ENCODE measurements at places on chromosomes 7 and 10.
A peak's percentile ranks its signal among the peaks of the same experiment; 100 is the strongest.

- DNase-seq: no peak
Measured at GRCh38 chr10:102767428-102768160, 23.8 kb downstream of the WBP1L start.

DNA sequence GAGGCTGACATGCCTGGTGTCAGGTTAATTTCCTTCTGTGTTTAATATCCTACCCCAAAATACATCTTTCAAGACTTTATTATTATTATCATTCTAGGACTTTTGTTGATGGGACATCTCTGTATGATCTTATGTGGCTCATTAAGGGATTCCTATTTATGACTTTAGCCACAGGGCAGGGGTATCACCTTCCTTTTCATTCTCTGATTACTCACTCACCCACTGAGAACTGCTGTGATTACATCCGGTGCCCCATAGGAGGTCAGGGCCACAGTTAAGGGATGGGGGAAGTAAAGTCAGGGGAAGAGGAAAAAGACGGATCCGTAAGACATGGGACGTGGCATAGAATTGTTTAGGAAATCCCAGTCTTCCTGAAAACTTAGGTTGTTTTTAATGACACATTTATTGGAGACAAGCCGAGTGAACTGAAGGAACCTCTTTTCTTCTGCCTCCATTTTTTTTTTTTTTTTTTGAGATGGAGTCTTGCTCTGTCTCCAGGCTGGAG, 61.0 kb upstream of the PITRM1 start:
- DNase-seq: no peak

- DNase-seq: no peak
Measured at GRCh38 chr7:29422829-29423228, 140.8 kb upstream of the PRR15 start.

- no peak for DNase-seq
Measured at GRCh38 chr10:133180965-133181639, 21.1 kb downstream of the KNDC1 start.

- DNase-seq: no peak
Measured at GRCh38 chr10:52100011-52100547, 214.0 kb upstream of the DKK1 start.

GRCh38 chr10:61752111-61753011, 89.6 kb downstream of the CABCOCO1 start:
- DNase-seq: no peak

- peak; percentile 12 for DNase-seq
Measured at GRCh38 chr10:35813219-35813618, 171.1 kb upstream of the FZD8 start.

GRCh38 chr7:22581099-22581498, 81.1 kb upstream of the STEAP1B start:
- no peak for DNase-seq
